ENCODE measurements at places on chromosomes 1 and 21.
A peak's percentile ranks its signal among the peaks of the same experiment; 100 is the strongest.

- DNase-seq = no peak
These were observed 670.5 kb downstream of the KIF26B start for GRCh38 chr1:245825128-245825901.

- DNase-seq = no peak
These were observed 50.7 kb downstream of the SYT2 start for GRCh38 chr1:202659541-202659940.

DNA sequence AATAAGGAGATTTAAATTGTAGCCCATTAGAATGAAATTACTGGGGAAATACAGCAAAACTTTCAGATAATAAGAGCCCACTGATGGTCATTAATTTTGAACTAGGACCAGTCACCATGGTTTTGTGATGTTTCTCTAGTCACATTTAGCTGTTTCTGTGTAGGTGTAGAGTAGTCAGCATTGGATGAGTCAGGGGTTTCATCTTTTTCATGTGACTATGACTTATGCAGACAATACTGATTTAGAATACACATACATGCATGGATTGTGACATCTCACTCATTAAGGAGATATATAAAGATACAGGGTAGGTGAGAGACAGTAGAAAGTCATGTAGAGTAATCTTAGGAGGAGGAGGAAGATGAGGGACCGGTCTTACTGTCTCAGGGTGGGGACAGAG lies 1192.7 kb downstream of the KCNT2 start:
- no peak for DNase-seq

DNA sequence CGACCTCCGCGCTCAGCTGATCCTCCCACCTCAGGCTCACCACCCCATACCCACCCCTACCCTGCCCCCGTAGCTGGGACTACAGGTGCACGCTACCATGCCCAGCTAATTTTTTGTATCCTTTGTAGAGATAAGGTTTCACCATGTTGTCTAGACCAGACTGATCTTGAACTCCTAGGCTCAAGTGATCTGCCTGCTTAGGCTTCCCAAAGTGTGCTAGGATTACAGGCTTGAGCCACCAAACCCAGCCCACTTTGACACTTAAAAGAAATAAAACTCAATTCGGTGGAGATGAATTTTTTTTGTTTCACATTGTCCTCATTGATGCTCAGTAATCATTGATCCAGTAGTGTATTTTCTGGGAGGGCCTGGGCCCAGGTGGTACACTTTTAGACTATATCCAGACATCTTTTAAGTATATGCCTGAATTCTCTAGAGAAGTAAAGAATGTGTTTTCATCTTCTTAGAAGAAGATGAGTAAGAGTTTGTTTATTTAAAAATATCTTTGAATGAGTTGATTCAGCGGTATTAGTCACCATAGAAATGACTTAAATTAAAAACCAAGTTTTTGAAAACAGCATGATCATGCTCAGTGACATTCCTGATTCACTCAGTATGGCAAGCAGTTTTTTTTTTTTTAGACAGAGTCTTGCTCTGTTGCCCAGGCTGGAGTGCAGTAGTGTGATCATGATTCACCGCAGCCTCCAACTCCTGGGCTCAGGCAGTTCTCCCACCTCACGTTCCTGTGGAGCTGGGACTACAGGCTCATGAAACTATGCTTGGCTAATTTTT lies 57.8 kb downstream of the EPB41 start:
- DNase-seq = no peak

GRCh38 chr1:8104278-8105236 lies 78.4 kb upstream of the ERRFI1 start:
- no peak for DNase-seq

DNA sequence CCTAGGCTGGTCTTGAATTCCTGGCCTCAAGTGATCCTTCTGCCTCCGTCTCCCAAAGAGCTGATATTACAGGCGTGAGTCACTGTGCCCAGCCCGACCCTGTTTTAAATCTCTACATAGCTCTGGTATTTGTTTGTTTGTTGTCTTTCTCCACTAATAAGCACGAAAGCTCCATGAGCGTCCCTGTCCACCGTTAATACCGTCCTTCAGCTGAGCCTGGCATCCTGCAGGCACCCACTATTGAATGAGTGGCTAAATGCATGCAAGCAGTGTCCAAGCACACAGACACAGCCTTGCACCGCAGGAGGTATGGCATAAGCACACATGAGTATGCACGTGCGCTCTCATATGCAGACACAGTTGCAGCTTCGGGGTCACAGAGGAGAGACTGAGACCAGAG lies 4.5 kb upstream of the COL16A1 start:
- no peak for DNase-seq

DNA sequence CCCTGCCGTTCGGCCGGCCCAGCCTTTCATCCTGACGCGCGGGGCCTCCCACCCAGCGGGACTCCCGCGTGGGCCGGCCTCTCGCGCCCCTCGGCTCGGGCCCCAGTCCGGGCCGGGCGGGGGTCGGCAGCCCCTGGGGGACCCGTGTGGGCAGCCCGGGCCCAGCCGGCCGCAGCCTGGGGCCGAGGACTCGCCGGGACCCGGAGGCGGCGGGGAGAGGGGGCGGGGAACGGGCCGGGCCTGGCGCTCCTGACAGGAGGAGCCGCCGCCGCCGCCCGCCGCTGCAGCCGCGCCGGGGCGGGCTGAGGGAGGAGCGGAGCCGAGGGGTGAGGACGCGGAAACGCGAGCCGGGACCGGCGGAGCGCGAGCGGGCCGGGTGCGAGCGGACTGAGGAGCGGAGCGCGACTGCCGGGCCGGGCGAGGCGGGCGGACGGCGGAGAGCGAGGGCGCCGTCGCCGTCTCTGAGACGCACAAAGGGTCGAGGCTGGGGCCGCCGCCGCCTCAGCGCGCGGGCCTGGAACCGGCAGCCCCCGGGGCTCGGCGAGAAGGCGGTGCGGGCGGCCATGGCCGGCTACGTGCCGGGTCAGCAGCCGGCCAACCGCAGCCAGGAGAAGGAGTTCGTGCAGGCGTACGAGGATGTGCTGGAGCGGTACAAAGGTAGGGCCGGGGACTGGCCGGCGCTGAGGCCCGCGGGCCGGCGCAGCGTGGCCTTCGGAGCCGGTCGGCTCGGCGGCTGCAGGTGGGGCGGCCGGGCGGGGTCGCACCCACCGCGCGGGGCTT lies 79.1 kb downstream of the NDUFS5 start:
- peak; percentile 38 for DNase-seq

DNA sequence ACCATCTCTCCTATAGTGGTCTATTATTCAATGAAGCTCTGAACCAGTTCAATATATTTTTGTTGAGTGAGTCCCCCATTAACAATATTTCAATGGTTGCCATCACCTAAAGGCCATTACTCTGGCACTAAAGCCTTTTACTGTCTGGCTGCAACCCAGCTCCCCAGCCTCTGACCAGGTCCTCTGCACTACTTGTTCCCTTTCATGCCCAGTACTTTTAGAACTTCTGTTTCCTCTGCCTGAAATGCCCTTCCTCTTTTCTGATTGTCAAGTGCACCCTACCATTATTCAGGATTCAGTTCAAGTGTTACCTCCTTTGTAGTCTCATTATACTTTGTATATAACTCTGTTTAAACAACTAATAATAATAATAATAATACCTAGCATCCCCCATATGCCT lies 30.4 kb upstream of the ZFYVE9 start:
- DNase-seq = no peak

DNA sequence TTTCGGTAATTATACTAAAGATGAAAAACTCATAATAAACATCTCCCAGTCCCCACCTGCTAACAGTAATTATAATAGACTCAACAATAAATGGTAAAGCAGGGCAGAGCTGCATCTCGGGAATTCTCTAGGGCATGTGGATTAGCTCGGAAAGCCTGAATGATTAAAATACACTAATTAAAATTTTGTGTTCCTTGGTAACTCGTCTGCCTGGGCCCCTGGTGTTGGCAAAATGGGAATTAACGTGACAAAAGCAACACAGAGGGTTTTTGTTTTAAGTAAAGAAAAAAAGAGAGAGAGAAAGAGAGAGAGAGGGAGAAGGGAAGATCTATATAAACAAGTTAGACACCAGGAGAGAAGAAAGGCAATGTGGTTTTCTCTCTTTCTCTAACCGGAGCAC lies 62.1 kb downstream of the CASZ1 start:
- no peak for DNase-seq

GRCh38 chr1:64505944-64506655 lies 36.2 kb downstream of the CACHD1 start:
- DNase-seq = no peak

GRCh38 chr1:156167536-156167935 lies 14.2 kb downstream of the SEMA4A start:
- DNase-seq = no peak

GRCh38 chr21:45162115-45162514 lies 87.7 kb downstream of the ADARB1 start:
- DNase-seq = no peak

- DNase-seq = peak; percentile 45
These were observed 9.9 kb upstream of the CDCA8 start for GRCh38 chr1:37682334-37682987.

DNA sequence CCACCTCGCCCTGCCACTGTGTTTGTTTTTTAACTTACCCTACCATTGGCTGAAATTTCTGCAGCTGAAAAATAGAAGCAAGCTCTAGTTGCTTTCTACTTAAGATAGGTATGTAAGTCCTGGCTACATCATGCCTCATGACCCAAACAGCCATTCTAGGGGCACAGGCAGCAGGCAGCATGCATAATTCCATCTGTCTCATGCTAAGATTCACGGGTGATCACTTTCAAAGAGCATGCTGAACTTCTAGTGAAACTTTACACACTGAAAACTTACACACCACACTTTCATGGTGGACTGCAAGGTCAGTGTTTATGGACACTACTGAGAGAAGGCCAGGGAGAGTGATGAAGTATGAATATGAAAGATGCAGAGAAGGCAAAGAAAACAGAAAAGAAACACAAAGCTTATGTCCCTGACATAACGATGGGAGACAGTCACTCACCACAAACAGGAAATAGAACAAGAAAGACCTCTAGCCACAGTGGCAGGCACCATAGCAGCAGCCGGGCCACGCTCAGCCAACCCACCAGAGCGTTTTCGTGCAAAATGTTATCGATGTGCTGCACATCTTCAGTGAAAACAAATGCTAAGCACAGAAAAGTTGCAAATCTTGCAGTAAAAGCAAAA lies 102.3 kb upstream of the TIAM1 start:
- DNase-seq = peak; percentile 18

DNA sequence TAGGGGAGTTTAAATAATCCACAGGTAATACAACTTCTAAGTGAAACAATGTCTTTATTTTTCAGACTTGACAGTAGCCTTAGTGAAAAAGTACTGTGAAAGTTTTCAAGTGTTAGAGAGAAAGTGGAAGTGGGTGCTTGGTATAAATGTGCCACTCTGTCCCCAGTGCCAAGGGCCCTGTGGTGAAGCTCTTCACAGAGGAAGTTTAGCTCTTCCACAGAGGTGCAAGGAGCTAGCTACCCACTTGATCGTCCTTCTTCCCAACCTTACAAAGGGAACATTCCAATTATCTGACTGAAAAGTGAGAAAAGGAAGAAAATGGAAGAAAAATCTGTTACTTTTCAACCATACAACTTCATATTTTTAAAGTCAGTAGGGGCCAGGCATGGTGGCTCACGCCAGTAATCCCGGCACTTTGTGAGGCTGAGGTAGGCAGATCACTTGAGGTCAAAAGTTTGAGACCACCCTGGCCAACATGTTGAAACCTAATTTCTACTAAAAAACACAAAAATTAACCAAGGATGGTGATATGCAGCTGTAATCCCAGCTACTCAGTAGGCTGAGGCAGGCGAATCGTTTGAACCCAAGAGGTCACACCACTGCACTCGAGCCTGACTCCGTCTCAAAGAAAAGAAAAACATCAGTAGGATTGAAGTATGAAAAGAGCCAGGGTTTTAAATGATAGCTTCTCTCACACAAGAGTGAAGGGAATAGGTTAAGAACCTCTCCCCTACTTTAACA lies 41.0 kb upstream of the PTPRC start:
- no peak for DNase-seq

- DNase-seq = no peak
These were observed 8.9 kb downstream of the NUP210L start for GRCh38 chr1:154145986-154146385.

GRCh38 chr1:43526002-43526401 lies 4.7 kb upstream of the PTPRF start:
- DNase-seq = no peak

- DNase-seq = no peak
These were observed 60.0 kb upstream of the KCTD3 start for GRCh38 chr1:215507119-215507518.

- no peak for DNase-seq
These were observed 119.6 kb upstream of the CACYBP start for GRCh38 chr1:174880171-174880570.

DNA sequence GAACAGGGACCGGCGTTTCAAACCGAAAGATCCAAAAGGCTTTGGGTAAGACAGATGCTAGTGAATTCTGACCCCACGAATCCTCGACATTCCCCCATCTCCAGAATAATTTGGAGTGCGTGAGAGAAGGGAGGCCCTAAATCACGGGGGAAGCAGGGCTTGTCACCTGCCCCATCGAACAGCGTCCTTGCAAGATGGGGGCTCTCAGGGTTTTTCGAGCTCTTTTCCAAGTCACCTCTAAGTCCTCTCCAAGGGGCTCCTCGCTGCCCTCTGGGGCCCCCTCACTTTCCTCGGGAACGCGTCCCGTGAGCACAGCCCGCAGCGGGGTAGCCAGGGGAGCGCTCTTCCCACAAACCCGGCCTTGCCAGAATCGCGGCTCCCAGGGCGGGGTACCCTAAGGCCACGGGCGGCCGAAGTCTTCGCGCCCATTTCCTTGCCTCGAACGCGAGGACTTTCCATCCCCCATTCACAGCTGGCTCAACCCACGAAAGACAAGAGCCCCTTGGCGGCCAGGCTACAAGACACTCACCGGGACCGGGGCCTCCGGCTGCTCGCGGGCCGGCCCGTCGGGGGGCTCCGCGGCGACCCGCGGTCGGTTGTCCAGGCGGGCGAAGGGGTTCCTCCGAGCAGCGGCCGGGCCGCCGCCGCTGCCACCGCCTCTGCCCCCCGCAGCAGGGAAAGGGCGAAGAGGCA lies 546 bp downstream of the DONSON start:
- DNase-seq = no peak

- no peak for DNase-seq
These were observed 130.6 kb downstream of the PLPP3 start for GRCh38 chr1:56448529-56449300.

- peak; percentile 39 for DNase-seq
These were observed 37.0 kb downstream of the MIA3 start for GRCh38 chr1:222654849-222655248.

- peak; percentile 65 for DNase-seq
These were observed at the start of gene NDUFS5 for GRCh38 chr1:39026051-39026865. Gene NDUFS5, plus strand, starts transcription at chr1:39026350. Its CDS starts 2,375 bp downstream, at chr1:39028725.

Data from stimulated activated CD8-positive, alpha-beta memory T cell treated with anti-CD3 and anti-CD28 coated beads, Interleukin-7, amount 100 ng/mL, for 1 hour (primary cell).